ENCODE measurements at places on chromosomes 3 and 15.
A peak's percentile ranks its signal among the peaks of the same experiment; 100 is the strongest.

- no peak for DNase-seq
Measured at GRCh38 chr15:64870353-64870752, 28.6 kb downstream of the PLEKHO2 start.

DNA sequence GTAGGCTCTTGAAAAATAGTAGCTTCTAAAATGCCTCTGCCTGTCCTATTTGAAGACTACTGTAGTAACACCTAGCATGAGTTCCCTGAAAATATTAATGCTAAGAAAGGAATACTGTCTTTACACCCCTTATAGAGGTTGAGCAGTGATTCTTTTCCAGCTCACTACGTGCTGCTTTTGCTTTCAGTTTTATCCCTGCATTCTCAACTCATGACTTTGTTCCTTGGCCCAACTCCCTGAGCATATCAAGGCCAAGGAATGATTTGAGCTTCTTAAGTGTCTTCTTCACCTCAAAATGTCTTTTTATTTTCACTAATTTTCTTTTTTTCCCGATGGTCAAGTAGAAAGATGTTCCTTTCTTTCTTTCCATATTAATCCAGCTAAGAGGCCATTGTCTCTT, 16.5 kb upstream of the P2RY13 start:
- DNase-seq: no peak

DNA sequence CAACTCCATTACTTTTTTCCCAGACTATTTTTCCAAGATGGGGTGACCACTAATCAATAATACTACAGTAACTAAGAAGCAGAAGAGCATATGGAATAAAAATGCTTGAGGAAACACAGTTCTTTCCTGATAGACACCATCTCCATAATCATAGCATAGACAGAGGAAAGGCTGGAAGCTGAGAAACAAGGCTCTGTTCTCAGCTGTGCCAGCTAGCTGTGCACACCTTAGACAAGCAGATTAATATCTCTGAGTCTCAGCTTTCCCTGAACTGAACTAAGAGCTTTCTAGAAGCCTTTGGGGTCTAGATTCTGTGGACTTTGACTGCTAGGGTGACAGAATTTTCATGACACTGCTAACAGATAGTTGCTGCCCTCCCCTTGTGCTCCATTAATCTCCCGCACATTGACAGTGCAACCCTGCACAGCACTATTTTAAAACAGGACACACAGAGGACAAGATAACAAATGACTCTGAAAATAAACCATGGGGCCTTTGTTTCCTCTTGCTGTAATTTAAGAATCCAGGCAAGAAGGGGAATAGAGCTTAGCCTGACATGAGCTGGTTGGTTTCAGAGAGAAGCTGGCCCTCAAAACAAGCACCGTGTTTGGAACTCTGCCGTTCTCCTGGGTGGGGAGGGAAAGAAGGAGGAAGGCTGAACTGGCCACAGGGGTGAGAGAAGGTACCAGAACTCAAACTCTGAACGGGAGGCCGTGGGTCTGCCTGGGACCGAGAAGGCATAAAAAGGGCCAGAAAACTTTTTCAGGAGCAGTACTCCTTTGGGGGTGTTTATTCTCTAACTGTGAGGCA, 67.4 kb downstream of the ATP13A5 start:
- DNase-seq: no peak

DNA sequence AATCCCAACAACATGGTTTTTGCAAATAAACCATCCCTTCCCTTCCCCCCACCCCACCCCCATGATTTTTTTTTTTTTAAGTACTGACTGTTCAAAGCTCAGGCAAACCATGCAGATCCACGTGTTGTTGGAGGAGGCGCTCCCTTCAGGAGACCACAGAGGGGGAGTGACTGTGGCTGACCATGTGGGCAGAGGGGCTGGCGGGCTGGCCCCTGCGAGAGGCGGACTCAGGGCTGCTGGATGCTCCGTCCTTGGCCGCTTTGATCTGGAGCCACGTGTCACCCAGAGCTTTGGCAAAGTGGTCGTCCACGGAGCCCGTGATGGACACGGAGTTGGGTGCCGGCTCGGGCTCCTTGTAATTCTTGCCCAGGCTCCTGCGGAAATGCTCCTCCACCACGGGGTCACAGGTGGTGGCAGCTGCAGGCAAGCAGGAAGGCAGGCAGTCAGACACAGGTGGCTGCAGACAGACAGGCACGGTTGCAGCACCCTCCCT, 85.3 kb downstream of the VGLL4 start:
- no peak for DNase-seq

DNA sequence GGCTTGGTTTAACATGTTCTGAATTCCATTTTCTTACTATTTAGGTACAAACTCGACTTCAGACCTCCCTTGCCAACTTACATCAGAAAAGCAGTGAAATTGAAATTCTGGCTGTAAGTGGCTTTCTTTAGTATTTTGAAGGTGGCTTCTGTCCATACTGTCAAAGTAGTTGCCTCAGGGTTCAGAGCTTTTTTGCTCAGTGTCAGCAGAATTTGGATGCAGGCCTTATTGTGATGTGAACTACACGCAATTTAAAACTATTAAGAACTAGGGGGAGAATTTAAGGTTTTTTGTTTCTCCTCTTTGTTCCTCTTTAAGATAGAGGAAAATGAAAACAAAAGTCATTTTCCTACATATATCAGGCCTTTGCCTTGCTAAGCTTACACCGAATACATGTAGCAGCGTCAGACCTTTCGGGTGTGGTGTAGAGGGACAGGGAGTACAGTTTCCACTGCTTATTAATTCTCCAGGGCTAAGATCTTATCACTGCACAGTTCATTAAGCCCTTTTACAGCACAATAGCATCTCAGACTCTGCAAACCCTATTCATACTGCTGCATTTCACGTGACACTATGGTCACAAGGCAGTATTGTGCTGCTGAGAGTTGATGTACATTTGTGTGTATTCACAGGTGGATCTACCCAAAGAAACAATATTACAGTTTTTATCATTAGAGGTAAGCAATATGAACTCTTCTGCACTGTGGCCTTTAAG, 6.7 kb downstream of the SRP14 start:
- DNase-seq: peak; percentile 9

DNA sequence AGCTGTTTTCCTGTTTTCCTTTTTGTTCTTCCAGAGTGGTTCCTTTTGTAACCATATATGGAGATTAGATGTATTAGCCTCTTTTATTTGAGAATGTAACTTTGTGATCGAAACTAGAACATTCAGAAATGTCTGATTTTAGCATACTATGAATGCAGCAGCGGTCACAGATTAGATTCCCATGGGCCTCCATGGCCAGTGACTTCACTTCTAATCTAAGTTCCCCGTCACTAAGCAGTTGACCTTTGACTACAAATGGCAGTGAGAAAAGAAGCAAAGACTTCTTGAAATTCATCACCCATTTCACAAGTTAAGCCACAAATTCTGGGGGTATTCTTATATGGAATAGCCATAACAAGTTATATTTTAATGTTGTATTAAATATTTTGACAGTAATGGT, 114.6 kb upstream of the FLNB start:
- no peak for DNase-seq

- peak; percentile 21 for DNase-seq
Measured at GRCh38 chr3:45807681-45808540, 11.6 kb upstream of the SLC6A20 start.

GRCh38 chr15:43187544-43188155, 2.4 kb downstream of the CCNDBP1 start:
- DNase-seq: no peak

GRCh38 chr3:67587811-67588210, 66.6 kb downstream of the SUCLG2 start:
- no peak for DNase-seq

DNA sequence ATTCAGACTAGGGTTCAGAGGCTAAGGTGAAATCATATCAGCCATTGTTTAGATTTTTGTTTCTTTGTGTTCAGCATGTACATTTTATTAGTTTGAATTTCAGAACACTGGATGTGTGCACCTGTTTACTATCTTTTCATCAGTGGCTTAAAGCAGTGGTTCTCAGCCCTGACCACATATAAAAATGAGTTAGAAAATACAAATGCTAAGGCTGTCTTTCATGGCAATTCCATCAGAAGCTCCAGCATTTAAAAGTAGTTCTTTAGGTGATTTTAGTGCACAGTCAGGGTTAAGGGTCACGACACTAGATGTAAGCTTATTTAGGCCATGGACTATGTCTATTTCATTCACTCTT, 213.5 kb downstream of the NECTIN3 start:
- DNase-seq: no peak

DNA sequence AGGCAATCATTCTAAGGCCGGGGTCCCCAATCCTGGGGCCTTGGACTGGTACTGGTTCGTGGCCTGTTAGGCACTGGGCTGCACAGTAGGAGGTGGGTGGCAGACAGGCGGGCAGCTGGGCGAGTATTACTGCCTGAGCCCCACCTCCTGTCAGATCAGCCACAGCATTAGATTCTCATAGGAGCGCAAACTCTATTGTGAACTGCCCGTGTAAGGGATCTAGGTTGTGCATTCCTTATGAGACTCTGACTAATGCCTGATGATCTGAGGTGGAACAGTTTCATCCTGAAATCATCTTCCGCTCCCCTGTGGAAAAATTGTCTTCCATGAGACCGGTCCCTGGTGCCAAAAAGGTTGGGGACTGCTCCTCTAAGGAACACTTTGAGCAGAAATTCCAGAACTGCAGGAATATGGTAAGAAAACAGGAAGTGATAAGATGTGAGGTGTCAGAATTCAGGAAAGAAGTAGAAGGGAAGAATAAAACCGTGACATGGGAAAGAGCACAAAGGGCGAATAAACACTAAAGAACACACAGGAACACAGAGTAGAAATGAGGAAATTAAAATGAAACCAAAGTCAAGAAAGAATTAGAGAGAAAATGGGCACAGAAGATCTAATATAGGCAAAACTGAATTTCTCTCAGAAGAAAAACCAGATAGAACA, 57.6 kb downstream of the PDCD6IP start:
- no peak for DNase-seq

- DNase-seq: no peak
Measured at GRCh38 chr3:109707617-109708016, 370.3 kb upstream of the DPPA4 start.

DNA sequence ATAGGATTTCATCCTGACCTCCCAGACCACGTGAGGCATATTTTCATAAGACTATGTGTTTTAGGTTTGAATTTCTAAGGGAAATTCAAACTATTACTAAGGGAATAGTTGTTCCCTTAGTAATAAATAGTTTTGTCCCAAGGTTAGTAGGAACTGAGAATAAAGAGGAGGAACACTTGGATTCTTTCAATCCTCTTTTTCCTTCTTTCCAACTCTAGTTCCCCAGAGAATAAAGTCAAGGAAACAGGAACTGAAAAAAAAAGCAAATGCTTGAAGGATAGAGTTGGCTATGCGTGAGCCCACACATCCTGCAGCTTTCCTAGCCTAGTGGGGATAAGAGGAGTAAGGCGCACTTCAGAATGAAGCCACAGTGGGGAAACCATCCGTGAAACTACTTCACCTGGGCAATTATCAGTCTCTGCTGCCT, 312.1 kb upstream of the TGFBR2 start:
- DNase-seq: no peak

- DNase-seq: no peak
Measured at GRCh38 chr3:147483578-147483977, 74.4 kb downstream of the ZIC1 start.

DNA sequence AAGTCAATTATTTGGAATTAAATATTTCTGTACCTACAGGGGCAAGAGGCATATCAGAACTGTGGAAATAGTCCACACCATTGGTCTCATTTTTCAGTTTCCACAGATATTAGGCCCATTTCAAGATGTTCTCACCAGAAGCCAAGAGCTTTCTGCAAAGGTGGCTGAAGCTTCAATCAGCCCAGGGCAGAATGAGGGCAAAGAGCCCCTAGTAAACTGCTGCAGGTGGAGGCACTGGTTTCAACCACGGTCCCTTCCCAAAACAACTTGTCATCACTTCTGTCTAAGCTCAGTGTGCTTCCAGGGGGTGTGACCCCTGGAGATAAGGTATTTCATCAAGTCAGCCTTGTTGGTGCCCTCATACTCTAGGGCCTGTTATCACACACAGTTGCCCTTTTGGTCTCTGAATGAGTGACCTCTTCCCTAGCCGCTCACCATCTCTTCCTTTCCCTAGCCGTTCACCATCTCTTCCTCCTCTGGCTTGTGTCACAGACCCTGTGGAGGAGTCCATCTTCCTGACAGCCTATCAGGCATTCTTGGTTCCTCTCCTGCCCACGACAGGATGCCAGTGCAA, 21.2 kb downstream of the IL17RD start:
- no peak for DNase-seq

DNA sequence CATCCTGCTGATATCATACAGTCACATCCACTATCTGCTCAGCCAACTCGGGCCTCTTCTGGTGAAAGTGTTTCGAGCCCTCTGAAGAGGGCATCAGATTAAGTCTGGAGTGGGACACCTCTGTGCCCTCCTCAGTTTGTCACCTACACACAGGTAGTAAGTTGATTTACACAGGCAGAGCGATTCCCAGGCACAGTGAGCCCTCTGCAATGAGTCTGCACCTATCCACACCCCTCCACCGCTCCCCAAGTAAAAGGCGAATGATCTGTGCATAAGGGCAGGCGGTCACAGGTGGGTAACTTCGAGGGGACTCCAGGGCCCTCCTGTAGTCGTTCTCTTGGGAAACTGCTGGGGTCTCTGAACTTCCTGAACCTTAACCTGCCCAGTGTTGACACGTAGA, 152.0 kb downstream of the ATP10A start:
- no peak for DNase-seq

GRCh38 chr15:76871930-76872329, 33.2 kb downstream of the SCAPER start:
- no peak for DNase-seq

DNA sequence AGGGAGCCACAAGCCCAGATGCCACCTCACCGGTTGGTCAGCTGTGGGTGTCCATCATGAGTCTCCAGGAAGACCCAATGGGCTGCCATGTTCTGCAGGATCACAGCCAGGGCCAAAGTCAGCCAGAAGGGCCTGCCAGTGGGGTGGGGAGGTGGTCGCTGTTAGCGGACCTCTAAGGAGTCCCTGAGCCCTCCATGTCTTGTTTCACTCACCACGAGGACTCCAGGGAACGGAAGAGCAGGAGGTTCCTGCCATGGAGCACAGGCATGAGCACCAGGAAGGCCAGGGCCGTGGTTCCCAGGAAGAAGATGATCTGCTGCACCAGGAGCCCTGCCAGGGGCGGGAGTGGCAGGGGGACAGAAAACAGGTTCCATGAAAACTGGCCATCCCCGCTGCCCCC, 8.6 kb downstream of the ISLR start:
- no peak for DNase-seq

DNA sequence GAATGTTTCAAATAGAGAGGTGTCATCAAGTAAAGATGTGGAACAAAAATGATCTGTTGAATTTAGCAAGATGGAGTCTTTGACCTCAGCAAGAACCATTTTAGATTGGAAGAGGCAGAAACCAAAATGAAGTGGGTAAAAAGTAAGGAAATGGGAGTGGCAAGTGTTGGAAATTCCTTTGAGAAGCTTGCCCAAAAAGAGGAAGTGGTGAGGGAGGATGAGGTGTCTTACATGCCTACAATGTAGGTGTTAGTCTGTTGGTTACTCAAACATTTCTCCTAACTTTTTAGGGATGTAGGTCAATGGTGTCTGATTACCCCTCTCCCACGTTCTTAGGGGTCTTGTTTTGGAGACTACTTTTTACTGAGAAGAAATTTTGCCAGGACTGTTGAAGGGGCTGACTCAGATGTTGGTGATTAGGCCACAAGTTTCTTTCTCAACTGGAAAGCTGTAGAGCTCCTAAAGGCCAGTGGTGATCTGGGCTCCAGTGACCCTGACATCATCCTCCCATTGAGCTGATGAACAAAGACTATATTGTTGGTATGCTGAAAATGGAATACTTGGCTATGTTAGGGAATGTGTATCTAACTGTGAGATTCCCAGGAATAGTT, 5.1 kb downstream of the PPP2R3A start:
- no peak for DNase-seq

All from DMS153 (cell line).